WTC11 (cell line): ENCODE measurements at places on chromosomes 11 and 22. TPM values are rescaled to one million over a fixed set of nuclear protein-coding genes. Genes with fewer than 3 reads are reported as not detected.
A peak's percentile ranks its signal among the peaks of the same experiment; 100 is the strongest.

- H3K27me3 ChIP-seq, result no peaks in the 10 kb centered on the region
- no peaks in the 10 kb centered on the region for H3K36me3 ChIP-seq
- no peak for DNase-seq
- H3K4me1 ChIP-seq, result peaks cover 8% of the 10 kb centered on the region; the same call in 1 of the 2 replicates
- H3K4me3 ChIP-seq, result no peak overlapping the region
- H3K27ac ChIP-seq, result no peak overlapping the region
Measured at GRCh38 chr22:40107244-40107643, 70.5 kb upstream of the TNRC6B start.

DNA sequence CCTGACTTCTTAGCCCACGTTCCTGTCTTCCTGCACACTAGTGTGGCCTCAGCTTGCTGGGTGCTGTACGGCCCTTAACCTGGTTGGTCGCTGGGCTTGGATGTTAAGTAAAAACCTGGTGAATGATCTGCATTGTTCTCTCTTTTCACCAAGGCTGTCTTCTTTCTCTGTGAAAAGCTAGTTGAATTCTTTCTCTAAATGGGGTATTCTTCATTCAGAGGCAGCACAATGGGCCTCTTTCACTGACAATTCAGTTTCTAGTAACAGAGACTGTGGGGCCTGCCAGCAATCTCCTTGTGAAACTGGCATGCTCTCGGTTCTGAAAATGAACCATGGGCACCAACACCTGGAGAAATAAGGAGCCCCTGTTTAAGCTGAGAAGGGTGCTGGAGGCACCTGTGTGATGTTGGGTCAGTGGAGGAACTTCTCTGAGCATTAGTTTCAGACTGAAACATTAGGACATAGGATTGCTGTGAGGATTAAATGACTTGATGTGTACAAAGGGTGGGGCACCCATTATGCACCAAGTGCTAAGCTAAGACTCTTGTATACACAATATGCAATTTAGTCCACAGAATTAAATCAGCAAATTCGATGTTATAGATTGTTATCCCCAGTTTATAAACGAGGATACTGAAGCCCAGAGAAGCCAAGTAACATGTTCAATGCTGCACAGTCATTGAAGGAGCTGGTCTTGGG is 33.1 kb upstream of the ELF5 start:
- no peak overlapping the region for H3K4me3 ChIP-seq
- no peak for DNase-seq
- H3K27me3 ChIP-seq, result peaks cover 3% of the 10 kb centered on the region; the same call in 1 of the 2 replicates
- H3K36me3 ChIP-seq, result no peaks in the 10 kb centered on the region

GRCh38 chr22:44869196-44869595 is 116.8 kb downstream of the ARHGAP8 start:
- H3K27ac ChIP-seq, result 0 out of 2 replicates have a peak overlapping the region, but pooled peaks have one; percentile 39
- no peaks in the 10 kb centered on the region; the same call in 1 of the 2 replicates for H3K27me3 ChIP-seq

DNA sequence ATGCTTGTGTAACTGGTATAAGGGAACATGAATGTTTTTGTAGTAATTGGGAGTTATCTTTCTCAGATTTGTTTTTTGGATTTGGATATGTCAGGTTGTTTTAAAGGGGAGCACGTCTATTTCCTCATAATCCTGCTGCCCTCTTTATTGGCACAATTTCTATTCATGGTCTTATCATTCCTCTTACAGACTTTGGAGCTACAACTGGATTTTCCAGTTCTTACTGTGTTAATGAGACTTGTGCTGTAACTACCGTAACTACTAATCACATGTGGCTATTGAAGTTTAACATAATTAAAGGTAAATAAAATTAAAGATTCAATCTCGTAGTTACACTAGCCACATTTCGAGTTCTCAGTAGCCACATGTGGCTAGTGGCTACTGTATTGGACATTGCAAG is 1.9 kb downstream of the FDX1 start:
- H3K4me3 ChIP-seq, result peak overlapping the region; percentile 96
- H3K4me1 ChIP-seq, result peaks cover 45% of the 10 kb centered on the region
- H3K27me3 ChIP-seq, result peaks cover 8% of the 10 kb centered on the region
- H3K36me3 ChIP-seq, result no peaks in the 10 kb centered on the region
- no peak for DNase-seq
- H3K27ac ChIP-seq, result no peak overlapping the region; the same call in 1 of the 2 replicates

GRCh38 chr11:3160252-3161031 is 4.7 kb downstream of the OSBPL5 start:
- no peaks in the 10 kb centered on the region for H3K36me3 ChIP-seq
- H3K27me3 ChIP-seq, result peaks cover 13% of the 10 kb centered on the region
- peak; percentile 93 for DNase-seq

GRCh38 chr11:58059007-58059350 is 28.2 kb downstream of the OR6Q1 start:
- DNase-seq, result no peak
- H3K4me1 ChIP-seq, result peaks cover 47% of the 10 kb centered on the region
- H3K27me3 ChIP-seq, result no peaks in the 10 kb centered on the region
- 0 out of 2 replicates have a peak overlapping the region, but pooled peaks have one; percentile 49 for H3K27ac ChIP-seq

DNA sequence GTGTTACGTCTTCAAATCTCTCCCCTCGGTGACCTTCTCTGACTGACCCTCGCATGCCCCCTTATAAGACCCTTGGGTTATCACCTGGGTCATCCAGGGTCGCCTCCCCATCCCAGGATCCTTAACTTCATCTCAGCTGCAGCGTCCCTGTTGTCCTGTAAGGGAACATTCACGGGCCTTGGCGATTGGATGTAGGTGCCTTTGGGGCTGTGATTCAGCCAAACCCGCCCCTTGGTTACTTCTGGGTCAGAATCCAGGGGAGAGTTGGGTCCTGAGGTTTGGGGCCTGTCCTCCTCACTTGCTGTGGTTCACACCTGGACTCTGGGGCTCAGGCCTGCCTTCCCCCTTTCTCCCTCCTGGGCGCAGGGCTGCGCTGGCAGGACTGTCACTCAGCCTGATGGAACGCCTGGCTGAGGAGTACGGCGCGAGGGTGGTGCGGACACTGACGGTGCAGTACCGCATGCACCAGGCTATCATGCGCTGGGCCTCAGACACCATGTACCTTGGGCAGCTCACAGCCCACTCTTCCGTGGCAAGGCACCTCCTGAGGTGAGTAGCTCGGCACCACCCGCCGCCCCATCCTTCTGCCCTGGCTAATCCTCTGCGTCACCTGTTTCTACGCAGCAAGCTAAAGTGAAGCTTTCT is 29.4 kb downstream of the IGHMBP2 start:
- no peaks in the 10 kb centered on the region for H3K4me1 ChIP-seq
- H3K27me3 ChIP-seq, result no peaks in the 10 kb centered on the region
- DNase-seq, result no peak
- no peak overlapping the region for H3K27ac ChIP-seq

- H3K27me3 ChIP-seq, result no peaks in the 10 kb centered on the region
- H3K4me3 ChIP-seq, result no peak overlapping the region
- no peak for DNase-seq
- H3K4me1 ChIP-seq, result peaks cover 19% of the 10 kb centered on the region
- H3K27ac ChIP-seq, result no peak overlapping the region
Measured at GRCh38 chr11:80722629-80723028, 1281.8 kb upstream of the TENM4 start.

DNA sequence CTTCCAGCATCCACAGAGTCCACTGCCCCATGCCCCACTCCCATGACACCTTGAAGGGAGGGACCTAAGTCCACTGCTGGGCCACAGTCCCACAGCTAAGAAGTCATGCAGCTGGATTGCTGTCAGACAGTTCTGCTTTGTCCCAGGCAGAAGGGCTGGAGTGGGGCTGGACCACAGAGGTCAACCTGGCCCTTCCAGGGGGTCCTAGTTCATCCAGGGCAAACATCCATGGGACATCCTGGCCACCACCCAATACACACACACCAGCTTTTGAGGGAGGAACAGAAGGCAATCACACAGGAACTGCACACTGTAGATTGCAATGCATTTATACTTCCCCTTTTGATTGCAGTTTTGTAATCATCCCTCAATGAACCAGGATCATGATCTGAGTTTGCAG is 11.3 kb upstream of the APOL4 start:
- no peak overlapping the region for H3K27ac ChIP-seq
- H3K4me1 ChIP-seq, result no peaks in the 10 kb centered on the region
- DNase-seq, result no peak
- no peak overlapping the region for H3K4me3 ChIP-seq
- peaks cover 21% of the 10 kb centered on the region for H3K27me3 ChIP-seq

GRCh38 chr11:2679011-2679676 is 20.6 kb downstream of the KCNQ1OT1 start:
- peaks cover 54% of the 10 kb centered on the region for H3K4me1 ChIP-seq
- no peak for DNase-seq
- no peak overlapping the region for H3K4me3 ChIP-seq
- H3K36me3 ChIP-seq, result no peaks in the 10 kb centered on the region
- no peak overlapping the region for H3K27ac ChIP-seq

DNA sequence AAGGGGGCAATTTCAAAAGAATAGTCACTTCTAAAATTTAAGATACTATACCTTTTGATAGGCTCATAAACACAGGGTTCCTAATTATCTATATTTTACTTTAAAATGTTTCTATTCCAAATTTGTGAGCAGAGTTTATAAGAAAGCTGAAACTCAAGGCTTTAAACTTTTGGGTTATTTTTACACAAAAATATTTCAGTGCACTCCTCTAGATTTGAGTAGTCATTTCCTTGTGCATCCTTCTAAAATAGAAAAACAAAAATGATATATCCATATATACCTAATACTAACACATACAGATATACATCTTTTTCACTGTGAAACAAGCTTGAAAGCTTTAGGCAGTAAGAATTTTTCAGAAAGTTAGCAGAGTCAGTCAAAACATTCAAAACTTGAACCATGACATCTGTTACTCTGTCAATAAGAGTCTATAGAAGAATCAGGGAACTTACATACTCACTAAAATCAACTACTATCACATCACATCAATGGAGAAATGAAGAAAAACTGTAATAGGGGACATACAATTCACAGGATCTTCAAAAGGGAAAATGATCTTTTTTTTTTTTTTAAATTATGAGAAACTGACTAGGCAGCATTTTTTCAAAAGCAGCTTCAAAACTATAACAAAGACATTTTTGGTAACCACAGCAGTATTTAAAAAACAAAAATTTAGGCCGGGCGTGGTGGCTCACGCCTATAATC is 5.1 kb downstream of the PHF21A start:
- no peaks in the 10 kb centered on the region for H3K27me3 ChIP-seq
- no peak overlapping the region for H3K27ac ChIP-seq
- no peak for DNase-seq
- peaks cover 34% of the 10 kb centered on the region for H3K4me1 ChIP-seq

DNA sequence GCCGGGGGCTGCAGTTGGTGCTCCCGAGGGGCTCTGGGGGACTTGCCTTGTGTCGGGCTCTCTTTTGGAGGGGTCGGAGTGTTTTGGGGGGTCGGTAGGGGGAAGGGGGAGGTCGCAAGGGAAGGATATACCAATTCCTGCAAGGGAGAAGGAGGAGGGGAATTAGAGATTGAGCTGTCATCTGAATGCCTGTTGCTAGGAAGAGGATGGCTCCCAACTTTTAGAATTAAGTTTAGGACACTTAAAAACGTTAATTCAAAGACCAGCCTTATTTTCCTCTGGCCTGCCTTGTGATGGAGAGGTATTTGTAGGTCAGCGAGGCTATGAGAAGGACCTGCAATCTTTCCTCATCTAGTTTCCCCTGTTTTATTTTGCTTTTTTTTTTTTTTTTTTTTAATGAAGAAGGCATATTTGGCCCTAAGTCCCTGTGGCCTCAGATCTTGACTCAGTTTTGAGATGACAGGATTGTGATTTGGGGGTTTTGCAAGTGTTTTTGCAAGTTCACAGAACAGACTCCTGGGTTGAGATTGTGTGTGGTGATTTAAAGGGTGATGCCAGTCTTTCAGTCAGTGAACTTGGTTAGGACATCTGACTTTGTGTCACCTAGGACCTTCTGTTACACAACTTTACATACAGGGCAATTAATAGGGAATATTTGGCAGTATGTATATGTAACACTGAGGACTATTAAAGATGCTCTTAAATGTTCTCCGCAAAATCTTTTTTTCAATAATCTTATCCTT is 672 bp downstream of the TMEM135 start:
- peaks cover 1% of the 10 kb centered on the region for H3K36me3 ChIP-seq
- H3K27me3 ChIP-seq, result no peaks in the 10 kb centered on the region
- H3K4me1 ChIP-seq, result peaks cover 60% of the 10 kb centered on the region
- DNase-seq, result no peak
- peak overlapping the region; percentile 92 for H3K27ac ChIP-seq
- H3K4me3 ChIP-seq, result peak overlapping the region; percentile 95

- H3K36me3 ChIP-seq, result no peaks in the 10 kb centered on the region
- no peaks in the 10 kb centered on the region for H3K27me3 ChIP-seq
- H3K4me3 ChIP-seq, result no peak overlapping the region
Measured at GRCh38 chr11:69231466-69232018, 62.4 kb upstream of the MYEOV start.

DNA sequence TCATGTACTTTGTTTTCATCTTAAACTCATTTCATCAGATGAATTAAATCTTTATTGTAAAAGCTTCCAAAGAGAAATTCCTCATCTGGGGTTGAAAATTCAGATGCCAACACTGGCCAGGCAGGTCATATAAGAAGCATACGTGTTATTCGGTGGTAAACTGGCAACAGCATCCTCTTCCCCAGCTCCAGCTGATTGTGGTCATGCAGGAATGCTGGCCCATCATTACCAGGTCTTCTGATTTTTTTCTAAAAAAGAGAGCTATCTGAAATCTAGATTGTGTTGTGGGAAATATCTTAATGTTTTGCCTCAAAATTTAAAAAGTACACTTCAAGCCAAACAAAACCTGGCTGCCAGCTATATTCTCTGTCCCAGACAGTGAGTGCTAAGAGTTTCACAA is 53.6 kb downstream of the ARFGAP2 start:
- H3K27ac ChIP-seq, result no peak overlapping the region
- H3K4me3 ChIP-seq, result no peak overlapping the region
- no peaks in the 10 kb centered on the region for H3K27me3 ChIP-seq
- DNase-seq, result no peak
- peaks cover 27% of the 10 kb centered on the region for H3K4me1 ChIP-seq

GRCh38 chr11:79312617-79313529 is 128.0 kb downstream of the TENM4 start:
- DNase-seq, result no peak
- no peaks in the 10 kb centered on the region for H3K36me3 ChIP-seq
- no peak overlapping the region for H3K4me3 ChIP-seq
- H3K27ac ChIP-seq, result no peak overlapping the region
- no peaks in the 10 kb centered on the region for H3K4me1 ChIP-seq

Gene MMP27
- not detected in 3 replicates for total RNA-seq

Gene DRD4
- 3.7 to 5.8 TPM (median 5.5 TPM) in 3 replicates for total RNA-seq

Gene ANGPTL5
- not detected in 3 replicates for total RNA-seq

Gene ISX
- total RNA-seq, result not detected in 3 replicates

Gene SPTBN2
- 34.9 to 40.7 TPM (median 38.9 TPM) in 3 replicates for total RNA-seq

Gene CELSR1
- 16.8 to 20.8 TPM (median 19.9 TPM) in 3 replicates for total RNA-seq

Gene SLC5A4
- total RNA-seq, result 0.09 to 0.37 TPM (median 0.22 TPM) in 3 replicates

Gene CEP164
- 21.0 to 23.5 TPM (median 21.8 TPM) in 3 replicates for total RNA-seq
